ENCODE measurements at places on chromosomes 6 and 20.

DNA sequence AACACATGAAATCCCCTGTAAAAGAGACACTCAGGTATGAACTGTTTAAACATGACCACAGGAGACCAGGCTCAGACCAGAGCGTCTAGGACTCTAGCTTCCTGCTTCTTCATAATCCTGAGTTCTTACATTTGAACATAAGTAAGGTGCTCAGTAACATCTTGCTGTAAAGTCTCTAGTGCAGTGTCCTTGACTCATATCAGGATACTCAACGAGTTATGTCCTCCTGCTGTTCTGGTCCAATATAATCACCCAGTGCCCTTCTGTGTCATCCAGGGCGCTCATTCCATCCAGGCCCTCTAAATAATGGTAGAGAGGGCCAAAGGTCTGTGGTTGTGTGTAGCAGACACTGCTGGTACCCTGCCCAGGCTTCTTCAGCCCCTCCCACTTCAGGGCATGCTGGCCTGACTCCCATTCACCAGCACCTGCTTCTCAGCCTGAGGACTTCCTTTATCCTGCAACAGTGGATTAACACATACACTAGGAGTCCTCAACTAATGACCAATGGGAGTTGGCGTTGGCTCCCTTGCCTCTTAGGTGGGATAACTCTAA lies 66.8 kb upstream of the MOCS1 start:
- no peak for DNase-seq

DNA sequence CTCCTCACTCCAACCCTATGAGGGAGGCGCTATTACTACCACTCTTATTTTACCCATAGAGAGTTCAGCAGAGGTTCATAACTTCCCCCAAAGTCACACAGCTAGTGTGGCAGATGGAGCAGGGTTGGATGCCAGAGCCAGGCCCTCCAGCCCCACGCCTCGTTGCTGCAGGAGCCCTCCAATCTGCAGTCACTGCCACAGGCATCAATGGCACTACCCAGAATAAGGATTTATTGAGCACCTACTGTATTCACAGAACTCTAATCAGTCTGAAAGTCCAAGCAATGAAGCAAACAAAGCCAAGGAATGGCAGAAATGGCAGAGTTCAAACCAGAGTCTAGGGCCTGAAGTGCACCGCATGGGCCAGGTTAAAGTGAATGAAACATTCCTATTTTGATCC lies 144.9 kb downstream of the LPA start:
- no peak for DNase-seq

DNA sequence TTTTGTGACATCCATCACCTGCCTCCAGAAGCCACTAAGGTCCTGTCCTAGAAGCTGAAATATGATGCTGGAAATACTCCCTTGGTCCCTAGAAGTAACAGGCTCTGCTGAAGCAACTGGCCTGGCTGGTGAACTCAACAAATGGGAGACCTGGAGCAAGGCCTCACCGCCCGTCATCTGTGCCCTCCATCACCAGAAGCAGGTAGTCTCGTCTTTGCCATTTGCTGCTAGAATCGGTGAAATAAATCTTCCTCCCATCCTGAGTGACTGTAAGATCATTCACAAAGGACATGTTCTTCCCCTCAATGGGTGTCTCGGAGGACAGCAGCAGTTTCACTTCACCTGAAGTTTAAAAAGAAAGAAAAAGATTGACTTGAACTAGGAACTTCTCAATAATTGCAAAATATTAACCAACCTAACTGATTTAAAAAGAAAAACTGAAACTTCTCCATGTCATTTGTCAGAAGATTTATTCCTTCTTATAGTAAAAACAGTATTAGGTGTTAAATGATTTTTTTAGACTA lies 21.0 kb downstream of the CST7 start:
- no peak for DNase-seq

DNA sequence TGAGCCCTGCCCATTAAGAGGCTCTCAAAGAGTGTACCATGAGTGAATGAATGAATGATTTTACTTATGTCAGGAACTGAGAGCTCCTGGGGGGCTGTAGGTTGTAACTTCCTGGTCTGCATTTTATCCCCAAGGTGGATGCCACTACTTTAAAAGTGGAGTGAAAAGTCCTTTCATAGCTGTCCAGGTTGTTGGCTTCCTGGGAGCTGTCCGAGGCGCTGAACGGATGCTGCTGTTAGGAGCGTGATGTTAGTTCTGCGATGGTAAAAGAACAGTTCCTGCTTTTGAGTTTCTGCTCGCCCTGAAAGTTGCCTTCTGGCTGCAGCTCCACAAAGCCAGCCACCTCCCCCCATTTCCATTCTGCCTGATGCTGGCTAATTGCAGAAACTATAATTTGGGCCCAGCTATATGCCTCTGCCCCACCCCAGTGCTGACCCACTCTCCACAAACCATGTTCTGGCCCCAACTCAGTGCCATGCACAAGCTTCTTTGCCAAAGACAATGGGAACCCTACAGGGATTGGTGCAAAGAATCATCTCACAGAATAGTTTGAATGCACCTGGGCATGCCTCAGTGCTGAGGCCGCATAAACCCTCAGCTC lies 330.9 kb upstream of the CDH4 start:
- peak; percentile 8 for DNase-seq

DNA sequence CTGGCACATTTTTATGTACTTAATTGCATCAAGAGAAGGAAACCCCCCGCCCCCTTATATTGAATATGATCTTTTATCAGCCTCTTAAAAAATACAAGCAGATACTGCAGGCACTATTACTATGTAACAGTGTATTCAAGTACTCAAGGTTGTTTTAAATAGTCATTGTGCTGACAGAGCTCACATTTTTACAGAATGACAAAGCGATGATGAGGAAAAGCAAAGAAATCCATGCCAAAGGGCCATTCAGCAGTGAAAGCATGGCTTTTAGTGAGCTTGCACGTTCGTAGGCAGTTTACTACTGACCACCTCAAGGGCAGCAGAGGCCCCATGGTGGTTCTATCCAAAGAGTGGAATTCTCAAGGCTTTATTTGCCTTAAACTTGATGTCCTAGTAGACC lies 146.8 kb downstream of the RPS12 start:
- peak; percentile 13 for DNase-seq

DNA sequence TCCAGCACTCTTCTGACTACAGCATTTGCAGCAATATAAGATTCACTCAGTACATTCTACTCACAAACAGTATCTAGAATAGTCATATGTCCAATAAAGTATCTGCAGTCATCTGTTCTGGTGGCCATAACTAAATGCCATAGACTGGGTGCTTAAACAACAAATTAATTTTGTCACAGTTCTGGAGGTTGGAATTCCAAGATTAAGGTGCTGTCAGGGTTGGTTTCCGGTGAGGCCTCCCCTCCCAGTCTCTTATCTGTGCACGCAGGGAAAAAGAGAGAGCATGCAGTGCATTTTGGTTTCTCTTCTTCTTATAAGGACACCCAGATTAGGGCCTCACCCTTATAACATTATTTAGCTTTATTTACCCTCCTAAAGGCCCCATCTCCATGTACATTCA lies 21.3 kb upstream of the NUS1 start:
- DNase-seq, result no peak

DNA sequence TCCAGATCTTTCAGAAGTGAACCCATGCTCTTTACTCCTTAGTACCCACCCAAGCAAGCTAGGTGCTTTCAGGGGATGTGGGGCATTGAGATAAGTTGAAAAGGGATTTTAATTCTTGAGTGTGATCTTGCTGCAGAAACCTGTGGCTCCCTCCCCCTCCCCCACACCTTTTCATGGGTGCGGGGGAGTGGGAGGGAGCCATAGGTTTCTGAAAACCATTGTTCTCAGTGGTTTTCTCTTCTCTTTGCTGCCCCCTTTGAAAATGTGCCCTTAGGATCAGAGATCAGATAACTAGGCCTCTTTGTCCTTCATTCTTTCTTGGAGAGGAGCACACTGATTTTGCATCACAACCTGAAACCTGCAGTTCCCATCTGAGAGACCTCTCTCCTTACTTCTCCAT lies 2.4 kb downstream of the PCSK2 start:
- DNase-seq, result no peak
